ENCODE measurements at places on chromosomes 13 and 19.

DNA sequence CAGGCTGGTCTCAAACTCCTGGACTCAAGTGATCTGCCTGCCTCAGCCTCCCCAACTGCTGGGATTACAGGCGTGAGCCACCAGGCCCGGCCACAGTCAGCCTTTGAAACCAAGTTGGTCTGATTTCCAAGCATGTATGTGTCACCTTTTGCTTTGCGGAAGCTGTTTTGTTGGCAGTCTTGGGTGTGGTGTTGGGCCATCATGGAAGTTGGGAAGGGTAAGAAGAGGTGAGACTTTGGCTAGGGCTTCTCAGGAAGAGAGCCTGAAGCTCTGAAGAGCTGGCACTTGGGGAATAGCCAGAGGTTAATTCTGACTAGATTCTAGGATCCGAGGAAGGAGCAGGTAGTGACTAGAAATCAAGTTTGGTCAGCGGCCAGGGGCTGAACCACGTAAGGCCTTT, 2.8 kb downstream of the RSPH6A start:
- no peak for DNase-seq

DNA sequence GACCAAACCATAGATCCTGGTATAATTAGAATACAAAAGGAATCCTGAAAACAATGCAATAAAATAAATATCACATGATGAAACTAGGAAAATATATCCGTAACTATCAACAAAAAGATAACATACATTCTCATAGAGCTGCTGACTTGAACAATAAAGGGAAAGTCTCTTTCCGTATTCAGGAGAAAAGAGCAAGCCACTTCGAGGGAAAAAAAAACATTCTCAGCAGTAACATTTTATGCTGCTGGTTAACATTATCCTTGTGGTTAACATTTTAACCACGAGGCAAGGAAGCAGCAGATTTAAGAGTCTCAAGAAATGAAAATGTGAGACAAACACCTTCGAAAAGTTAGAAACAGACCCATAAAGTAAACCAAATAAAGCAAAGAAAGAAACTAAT, 25.8 kb downstream of the NALCN start:
- no peak for DNase-seq

DNA sequence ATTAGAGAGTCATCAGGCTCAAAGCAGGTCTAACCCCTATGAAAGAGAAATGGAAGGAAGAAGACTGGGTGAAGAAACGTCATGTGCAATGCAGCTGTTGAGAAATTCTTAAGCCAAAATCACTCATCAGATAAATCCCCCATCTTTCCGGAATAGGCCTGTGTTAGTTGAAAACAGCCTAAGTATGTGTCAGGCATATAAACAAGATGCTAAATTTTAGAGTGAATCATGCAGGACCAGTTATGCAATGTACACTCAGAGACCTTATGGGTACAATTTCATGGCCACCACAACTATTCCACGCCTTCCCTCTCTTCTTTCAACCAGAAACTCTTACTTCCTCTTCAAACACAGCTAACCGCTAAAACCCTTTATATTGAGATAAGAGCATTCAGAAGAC, 717.7 kb upstream of the ATXN8OS start:
- no peak for DNase-seq

GRCh38 chr19:19445911-19446361, 40.5 kb downstream of the GATAD2A start:
- peak; percentile 28 for DNase-seq

GRCh38 chr19:46860846-46861690, at the start of gene ARHGAP35:
ARHGAP35 (plus strand) TSS chr19:46860997; CDS start chr19:46918676, 57,679 bp downstream.
- no peak for DNase-seq

DNA sequence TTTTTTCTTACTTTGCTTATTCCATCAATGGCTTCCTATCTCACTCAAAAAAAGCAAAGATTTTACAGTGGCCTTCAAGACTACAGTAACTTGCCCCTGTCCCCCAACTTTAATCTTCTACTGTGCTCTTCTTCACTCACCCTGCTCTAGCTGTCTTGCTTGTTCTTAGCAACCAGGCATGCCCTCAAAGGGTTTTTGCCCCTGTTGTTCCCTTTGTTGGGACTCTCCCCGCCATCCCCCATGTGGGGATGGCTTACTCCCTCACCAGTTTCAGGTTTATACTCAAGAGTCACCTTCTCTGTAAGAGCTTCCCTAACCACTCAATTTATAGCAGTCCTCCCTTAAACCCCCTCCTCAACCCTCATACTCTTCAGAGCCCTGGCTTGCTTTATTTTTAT, 5.4 kb downstream of the MTMR6 start:
- no peak for DNase-seq

DNA sequence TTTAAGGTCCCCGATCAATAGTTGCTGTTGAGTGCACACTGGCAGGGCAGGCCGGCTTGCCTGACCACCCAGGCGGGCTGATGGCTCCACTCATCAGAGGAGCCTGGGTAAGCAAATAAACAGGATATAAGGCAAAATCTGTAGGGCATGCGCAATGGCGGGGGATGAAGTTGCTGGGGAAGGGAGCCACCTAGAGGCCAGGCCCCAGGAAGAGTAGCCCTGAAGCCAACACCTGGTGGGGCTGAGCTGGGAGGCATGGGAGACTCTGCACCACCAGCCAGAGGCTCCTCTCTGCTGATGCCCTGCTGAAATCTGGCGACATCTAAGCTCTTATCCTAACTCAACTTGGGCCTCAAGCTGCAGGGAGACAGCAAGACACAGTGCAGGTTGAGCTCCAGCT, 324.3 kb downstream of the ZNF536 start:
- DNase-seq, result no peak

GRCh38 chr13:49877629-49878218, 58.4 kb downstream of the SPRYD7 start:
- DNase-seq, result no peak

- DNase-seq, result no peak
These were observed 29.5 kb upstream of the RBM26 start for GRCh38 chr13:79435561-79435990.

- DNase-seq, result no peak
These were observed 24.4 kb upstream of the CACNA1A start for GRCh38 chr19:13530720-13531119.
